ENCODE measurements at places on chromosomes 2 and 18. TPM values are rescaled to one million over a fixed set of nuclear protein-coding genes. Genes with fewer than 3 reads are reported as not detected.

DNA sequence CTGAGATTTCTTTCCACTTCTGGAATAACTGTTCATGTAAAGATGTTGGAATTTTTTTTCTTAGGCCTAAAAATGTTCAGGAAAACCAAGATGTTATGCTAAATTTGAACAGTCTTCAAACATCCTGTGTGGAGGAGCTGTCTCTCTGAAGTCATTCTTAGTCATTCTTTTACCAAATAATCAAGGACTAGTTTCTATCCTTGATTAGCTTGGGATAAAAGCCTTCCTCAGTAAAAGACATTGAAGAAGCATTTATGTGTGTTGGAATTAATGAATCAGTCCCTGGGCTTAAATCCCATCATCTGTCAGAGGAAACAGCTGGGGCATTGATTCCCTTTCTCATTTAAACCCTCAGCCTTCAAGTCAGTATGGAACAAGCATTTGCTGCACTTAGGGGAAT lies 300.1 kb upstream of the NXPH2 start:
- no peaks in the 10 kb centered on the region for H3K27me3 ChIP-seq
- H3K4me1 ChIP-seq = no peaks in the 10 kb centered on the region
- no peak overlapping the region for H3K27ac ChIP-seq
- H3K36me3 ChIP-seq = no peaks in the 10 kb centered on the region

DNA sequence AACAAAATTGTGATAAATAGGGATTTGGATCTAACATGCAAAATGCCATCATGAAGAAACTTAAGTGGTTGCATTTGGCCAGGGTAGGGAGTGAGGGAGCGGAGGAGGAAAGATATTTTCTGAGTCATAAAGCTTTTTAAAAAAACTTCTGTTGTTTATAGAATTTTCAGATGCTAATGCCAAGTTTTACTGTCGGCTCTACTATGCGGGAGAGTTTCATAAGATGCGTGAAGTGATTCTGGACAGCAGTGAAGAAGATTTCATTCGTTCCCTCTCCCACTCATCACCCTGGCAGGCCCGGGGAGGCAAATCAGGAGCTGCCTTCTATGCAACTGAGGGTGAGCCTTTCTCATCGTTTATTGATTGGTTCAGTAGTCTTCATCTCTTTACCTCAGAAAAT lies 56.0 kb upstream of the PTH2R start:
- no peak overlapping the region for H3K27ac ChIP-seq
- peaks cover 97% of the 10 kb centered on the region for H3K36me3 ChIP-seq
- no peaks in the 10 kb centered on the region for H3K4me1 ChIP-seq
- H3K4me3 ChIP-seq = no peak overlapping the region

DNA sequence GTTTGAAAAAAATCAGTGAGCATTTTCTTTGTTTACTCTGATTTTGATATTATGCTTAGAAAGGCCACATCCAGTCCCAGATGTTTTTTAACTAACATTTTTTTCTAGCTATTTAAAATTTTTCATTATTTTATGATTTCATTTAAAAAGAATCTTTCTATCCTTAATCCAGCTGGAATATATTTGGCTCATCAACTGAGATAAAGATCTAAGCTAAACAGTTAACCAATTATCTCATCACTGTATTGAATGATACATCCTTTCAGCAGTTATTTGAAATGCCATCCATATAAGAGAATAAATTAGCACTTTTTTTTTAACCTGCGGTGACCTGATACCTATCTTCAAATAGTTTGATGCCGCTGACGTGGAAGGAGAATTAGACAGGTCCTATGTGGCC lies 245.5 kb upstream of the COPS8 start:
- H3K4me3 ChIP-seq = no peak overlapping the region
- DNase-seq = no peak
- H3K27me3 ChIP-seq = no peaks in the 10 kb centered on the region
- no peaks in the 10 kb centered on the region for H3K36me3 ChIP-seq
- H3K27ac ChIP-seq = no peak overlapping the region

DNA sequence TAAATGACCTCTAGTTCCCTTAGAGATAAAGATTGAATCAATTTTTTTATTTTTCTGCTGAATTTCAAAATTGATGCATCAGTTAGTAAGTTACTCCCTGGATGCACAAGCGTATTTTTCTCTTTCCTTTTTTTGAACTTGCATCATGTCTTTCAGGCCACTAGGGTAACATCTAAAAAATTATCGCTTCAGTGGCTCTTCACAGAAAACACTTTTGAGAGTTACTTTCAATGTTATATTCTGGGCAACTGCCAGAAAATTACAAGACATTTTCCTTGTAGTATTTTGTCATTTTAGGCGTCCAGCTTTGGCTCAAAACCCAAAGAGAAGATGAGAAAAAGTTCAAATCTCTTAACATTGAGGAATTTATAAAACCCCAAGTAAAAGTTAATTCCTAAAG lies 59.8 kb downstream of the DSEL start:
- no peak overlapping the region for H3K4me3 ChIP-seq
- H3K27ac ChIP-seq = no peak overlapping the region
- no peaks in the 10 kb centered on the region for H3K36me3 ChIP-seq
- no peaks in the 10 kb centered on the region for H3K27me3 ChIP-seq
- H3K4me1 ChIP-seq = no peaks in the 10 kb centered on the region
- DNase-seq = no peak

GRCh38 chr2:241619597-241620418 lies 17.1 kb downstream of the THAP4 start:
- H3K27me3 ChIP-seq = no peaks in the 10 kb centered on the region
- no peak for DNase-seq
- no peaks in the 10 kb centered on the region for H3K36me3 ChIP-seq
- H3K4me1 ChIP-seq = no peaks in the 10 kb centered on the region
- H3K4me3 ChIP-seq = no peak overlapping the region

DNA sequence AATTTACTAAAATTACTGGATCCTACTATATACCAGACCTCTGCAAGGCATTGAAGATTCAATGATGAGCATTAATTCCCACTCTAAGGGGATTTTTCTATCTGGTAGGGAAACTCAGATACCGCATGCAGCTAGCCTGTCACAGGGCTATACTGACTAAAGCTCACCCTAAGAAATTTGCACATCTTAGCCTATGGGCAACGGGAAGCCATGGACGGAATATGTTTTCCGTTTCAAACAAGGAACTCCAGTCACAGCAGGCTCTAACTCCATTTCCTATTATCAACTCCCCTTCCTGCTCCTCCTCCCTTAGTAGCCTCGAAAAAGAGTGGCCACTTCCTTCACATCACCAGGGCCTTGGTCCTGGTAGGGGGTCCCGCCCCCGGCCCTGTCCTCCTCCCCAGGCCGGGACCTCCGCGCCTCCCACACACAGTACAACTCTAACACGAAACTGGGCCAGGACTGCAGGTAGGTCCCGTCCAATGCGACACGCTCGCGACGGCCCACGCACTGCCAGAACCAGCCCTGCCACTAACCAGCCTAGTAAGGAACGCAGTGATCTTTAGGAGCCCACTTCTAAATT lies 659 bp upstream of the COX5B start:
- H3K36me3 ChIP-seq = peaks cover 21% of the 10 kb centered on the region
- H3K27ac ChIP-seq = peak overlapping the region; percentile 93
- no peaks in the 10 kb centered on the region for H3K27me3 ChIP-seq
- no peaks in the 10 kb centered on the region for H3K4me1 ChIP-seq
- no peak for DNase-seq

DNA sequence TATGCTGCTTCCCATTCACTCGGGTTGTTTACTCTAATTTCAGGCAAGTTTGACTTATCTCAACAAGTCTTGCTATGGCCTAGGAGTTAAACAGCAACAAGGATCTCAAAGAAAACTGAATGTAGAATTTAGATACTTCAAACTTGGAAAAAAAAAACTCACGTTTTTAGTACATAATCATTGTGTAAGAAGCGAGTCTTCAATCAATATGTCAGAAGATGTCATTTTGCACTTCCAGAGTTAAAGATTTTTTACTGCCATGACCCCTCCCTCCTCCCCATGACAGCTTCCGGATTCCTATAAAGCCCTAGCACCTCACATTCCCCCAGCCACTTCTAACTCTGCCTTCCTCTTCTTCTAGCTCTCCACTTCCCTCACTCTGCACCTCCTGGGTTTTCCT lies 133.4 kb downstream of the SS18 start:
- no peak overlapping the region for H3K27ac ChIP-seq
- no peaks in the 10 kb centered on the region for H3K36me3 ChIP-seq
- no peaks in the 10 kb centered on the region for H3K27me3 ChIP-seq
- no peaks in the 10 kb centered on the region for H3K4me1 ChIP-seq
- H3K4me3 ChIP-seq = no peak overlapping the region

DNA sequence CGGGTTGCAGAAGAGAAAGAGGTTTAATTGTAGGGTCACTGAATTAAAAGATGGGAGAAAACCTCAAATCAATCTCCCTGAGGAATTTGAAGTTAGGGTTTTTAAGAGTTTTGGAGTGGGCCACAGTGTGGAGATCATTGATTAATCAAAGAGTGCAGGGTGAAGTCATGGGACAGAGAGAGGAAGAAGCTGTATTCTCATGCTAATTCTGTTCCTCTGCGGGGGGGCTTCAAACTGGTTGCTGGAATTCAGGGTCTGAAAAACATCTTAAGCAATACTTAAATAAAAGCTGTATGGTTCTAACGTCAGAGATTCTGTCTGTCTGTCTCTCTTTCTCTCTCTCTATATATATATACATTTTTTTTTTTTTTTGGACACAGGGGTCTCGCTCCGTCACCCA lies 169.8 kb upstream of the SPATS2L start:
- H3K27ac ChIP-seq = no peak overlapping the region
- no peaks in the 10 kb centered on the region for H3K27me3 ChIP-seq
- no peaks in the 10 kb centered on the region for H3K36me3 ChIP-seq
- no peaks in the 10 kb centered on the region for H3K4me1 ChIP-seq
- H3K4me3 ChIP-seq = no peak overlapping the region
- DNase-seq = no peak

DNA sequence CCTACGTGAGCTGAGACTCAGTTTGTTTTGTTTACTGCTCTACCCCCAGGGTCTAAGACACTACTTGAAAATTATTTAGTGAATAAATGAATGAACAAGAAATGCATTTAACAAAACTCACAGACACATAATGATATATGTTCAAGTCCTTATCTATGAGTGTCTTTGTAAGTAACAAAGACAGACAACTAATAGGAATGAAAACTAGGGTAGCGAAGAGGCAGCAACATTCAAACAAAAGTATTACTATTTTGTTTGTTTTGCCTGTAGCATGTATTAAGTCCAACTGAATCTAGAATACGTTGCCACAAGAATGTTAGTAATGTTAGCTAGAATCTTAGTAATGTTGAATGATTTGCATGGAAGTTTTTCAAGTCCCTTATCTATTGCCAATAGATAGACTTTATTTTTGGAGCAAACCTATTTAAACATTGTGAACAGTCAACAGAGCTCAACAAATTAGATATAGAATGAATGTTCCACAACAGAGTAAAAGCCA lies 144.8 kb upstream of the VWC2L start:
- H3K27ac ChIP-seq = no peak overlapping the region
- H3K4me1 ChIP-seq = no peaks in the 10 kb centered on the region
- DNase-seq = no peak
- no peaks in the 10 kb centered on the region for H3K27me3 ChIP-seq
- H3K4me3 ChIP-seq = no peak overlapping the region

GRCh38 chr18:35817604-35818352 lies 154.7 kb upstream of the RMP24 start:
- no peak overlapping the region for H3K4me3 ChIP-seq
- H3K36me3 ChIP-seq = no peaks in the 10 kb centered on the region
- no peaks in the 10 kb centered on the region for H3K4me1 ChIP-seq
- no peak overlapping the region for H3K27ac ChIP-seq
- DNase-seq = no peak
- no peaks in the 10 kb centered on the region for H3K27me3 ChIP-seq

GRCh38 chr2:123200035-123200434 lies 825.1 kb upstream of the CNTNAP5 start:
- H3K36me3 ChIP-seq = no peaks in the 10 kb centered on the region
- no peak overlapping the region for H3K27ac ChIP-seq
- no peaks in the 10 kb centered on the region for H3K4me1 ChIP-seq
- H3K4me3 ChIP-seq = no peak overlapping the region
- H3K27me3 ChIP-seq = no peaks in the 10 kb centered on the region

- no peaks in the 10 kb centered on the region for H3K36me3 ChIP-seq
- DNase-seq = no peak
- H3K27me3 ChIP-seq = no peaks in the 10 kb centered on the region
- H3K27ac ChIP-seq = no peak overlapping the region
- no peak overlapping the region for H3K4me3 ChIP-seq
Observed at GRCh38 chr2:175126661-175127060, 41.3 kb downstream of the ATF2 start.

GRCh38 chr2:170733798-170734600 lies 18.9 kb downstream of the SP5 start:
- no peak overlapping the region for H3K27ac ChIP-seq
- H3K4me1 ChIP-seq = no peaks in the 10 kb centered on the region
- no peak overlapping the region for H3K4me3 ChIP-seq
- H3K36me3 ChIP-seq = no peaks in the 10 kb centered on the region
- no peaks in the 10 kb centered on the region for H3K27me3 ChIP-seq
- no peak for DNase-seq

DNA sequence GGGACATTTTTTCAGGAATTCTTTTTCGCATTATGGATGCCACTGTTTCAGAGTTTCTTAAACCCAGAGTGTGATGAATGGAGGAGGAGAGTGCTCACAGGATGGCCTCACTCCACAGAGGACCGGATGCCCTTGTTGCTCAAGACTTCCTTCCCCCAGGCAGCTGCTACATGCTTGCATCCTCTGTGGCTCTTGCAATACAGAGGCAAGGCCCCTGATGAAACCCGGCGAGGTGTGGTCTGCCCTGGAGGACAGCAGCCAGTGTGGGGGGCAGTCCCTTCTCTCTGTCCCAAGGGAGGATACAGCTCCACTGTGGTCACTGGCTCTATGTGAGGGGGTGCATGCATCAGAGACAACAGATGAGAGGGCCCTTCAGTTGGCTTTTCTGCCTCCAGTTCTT lies 109.6 kb downstream of the SH3RF3 start:
- H3K4me1 ChIP-seq = peaks cover 51% of the 10 kb centered on the region
- H3K27ac ChIP-seq = no peak overlapping the region
- no peaks in the 10 kb centered on the region for H3K36me3 ChIP-seq
- H3K4me3 ChIP-seq = no peak overlapping the region

The ESPNL gene
- total RNA-seq = 0.44 TPM

The OR6B3 gene
- total RNA-seq = 0.90 TPM
